ENCODE measurements at places on chromosomes 3 and 15.

- no peak for DNase-seq
Observed at GRCh38 chr15:52518487-52519371, 10.0 kb downstream of the MYO5A start.

GRCh38 chr15:29734917-29735572 is 87.2 kb downstream of the TJP1 start:
- no peak for DNase-seq

DNA sequence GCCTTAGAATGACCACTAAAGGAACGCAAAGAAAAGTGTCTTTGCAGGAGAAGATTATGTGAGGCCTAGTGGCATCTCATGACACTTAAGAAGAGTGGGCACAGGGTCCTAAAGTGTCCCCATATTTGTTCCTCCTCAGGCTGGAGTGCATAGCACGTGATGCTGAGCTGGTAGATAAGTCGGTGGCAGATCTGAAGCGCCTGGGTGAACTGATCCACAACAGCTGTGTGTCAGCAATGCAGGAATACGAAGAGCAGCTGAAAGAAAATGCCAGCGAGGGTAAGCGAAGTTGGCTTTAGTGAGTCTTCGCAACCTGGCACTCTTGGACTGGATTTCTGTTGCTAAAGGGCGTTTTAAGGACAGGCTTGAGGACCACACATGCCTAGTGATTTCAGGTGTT is 92.6 kb downstream of the CHD2 start:
- no peak for DNase-seq

GRCh38 chr15:43429687-43430086 is 58.8 kb downstream of the TUBGCP4 start:
- DNase-seq: no peak

All from T-cell (primary cell).